Neural crest cell (in vitro differentiated cells): ENCODE measurements at places on chromosomes 6 and 20. TPM values are rescaled to one million over a fixed set of nuclear protein-coding genes. Genes with fewer than 3 reads are reported as not detected.

- no peak for DNase-seq
Observed at GRCh38 chr6:118708055-118708454, 56.7 kb upstream of the CEP85L start.

DNA sequence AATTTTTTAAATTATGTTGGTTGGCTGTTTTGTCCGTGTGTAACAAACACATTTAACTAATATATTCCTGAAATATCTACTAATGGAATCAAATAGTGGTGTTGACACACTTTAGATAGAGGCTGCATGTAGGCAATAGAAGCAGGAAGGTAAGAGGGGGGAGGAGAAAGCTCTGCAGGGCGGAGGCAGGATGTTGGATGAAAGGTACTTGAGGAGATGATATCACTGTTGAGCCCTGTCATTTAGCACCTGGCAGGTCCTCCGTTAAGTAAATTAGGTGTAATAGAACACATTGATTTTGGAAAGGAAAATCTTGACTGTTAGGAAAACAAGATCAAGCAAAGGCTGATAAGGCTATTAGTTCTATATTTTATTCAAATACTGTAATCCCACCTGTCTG is 618.7 kb downstream of the PKHD1 start:
- DNase-seq = no peak

The REM1 gene
- not detected in 2 replicates for total RNA-seq

The PRDM1 gene
- 1.2 and 1.7 TPM in 2 replicates for total RNA-seq

GRCh38 chr6:128848212-128848935 is 34.6 kb upstream of the LAMA2 start:
- no peak for DNase-seq

- DNase-seq = no peak
Observed at GRCh38 chr6:121523628-121524027, 88.2 kb downstream of the GJA1 start.

- no peak for DNase-seq
Observed at GRCh38 chr6:42179945-42180313, 6.8 kb downstream of the GUCA1A start.

GRCh38 chr20:51749674-51750036 is 18.5 kb downstream of the ATP9A start:
- no peak for DNase-seq

GRCh38 chr20:63519668-63520503 is 679 bp upstream of the PPDPF start:
- peak; percentile 53 for DNase-seq

- DNase-seq = no peak
Observed at GRCh38 chr20:63602321-63602720, 24.6 kb downstream of the GMEB2 start.

The TMEM217 gene
- 0.82 and 0.86 TPM in 2 replicates for total RNA-seq
